ENCODE measurements at places on chromosomes 3 and 15.
A peak's percentile ranks its signal among the peaks of the same experiment; 100 is the strongest.

DNA sequence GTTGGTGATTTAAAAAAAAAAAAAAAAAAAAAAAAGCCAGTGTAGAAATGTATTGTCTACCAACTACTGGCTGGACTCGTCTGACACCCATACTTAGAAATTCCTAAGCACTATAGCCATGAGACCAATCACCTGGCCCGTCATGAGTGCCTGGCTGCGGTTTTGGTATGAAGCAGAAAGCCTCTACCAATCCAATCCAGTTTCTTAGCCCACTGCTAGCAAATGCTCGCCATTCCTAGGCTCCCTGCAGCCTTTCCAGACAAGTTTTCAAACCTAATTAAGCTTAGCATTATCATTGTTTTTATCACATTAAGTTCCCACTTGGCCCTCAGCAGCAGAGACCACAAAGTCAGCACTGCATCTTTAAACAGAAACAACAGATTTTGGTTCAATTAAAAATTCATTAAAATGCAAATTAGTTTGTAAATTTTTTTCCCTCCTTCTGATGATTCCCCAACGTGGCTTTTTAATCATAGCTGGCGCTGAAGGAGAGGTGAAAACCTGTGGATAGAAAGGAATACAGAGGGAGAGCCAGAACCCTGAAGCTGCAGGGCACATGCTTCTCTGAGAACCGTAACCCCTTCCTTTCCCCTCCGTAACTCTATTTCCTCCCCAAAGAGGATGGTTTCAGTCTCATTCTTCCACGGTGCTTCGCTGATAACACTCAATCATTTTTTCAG lies 32.2 kb upstream of the ST8SIA2 start:
- DNase-seq: no peak

DNA sequence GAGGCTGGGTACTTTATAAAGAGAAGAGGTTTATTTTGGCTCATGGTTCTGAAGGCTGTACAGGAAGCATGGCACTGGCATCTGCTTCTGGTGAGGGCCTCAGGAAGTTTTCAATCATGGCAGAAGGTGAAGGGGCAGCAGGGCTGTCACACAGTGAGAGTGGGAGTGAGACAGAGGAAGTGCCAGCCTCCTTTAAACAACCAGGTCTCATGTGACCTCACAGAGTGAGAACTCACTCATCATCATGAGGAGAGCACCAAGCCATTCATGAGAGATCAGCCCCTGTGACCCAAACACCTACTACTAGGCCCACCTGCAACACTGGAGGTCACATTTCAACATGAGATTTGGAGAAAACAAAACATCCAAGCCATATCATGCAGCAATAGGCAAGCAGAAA lies 9.3 kb upstream of the RFTN1 start:
- no peak for DNase-seq

- DNase-seq: no peak
Observed at GRCh38 chr15:73872346-73872745, 1.0 kb upstream of the TBC1D21 start.

GRCh38 chr15:64600794-64601193 lies 140.4 kb downstream of the ZNF609 start:
- no peak for DNase-seq

- DNase-seq: no peak
Observed at GRCh38 chr3:25940935-25941334, 151.0 kb downstream of the OXSM start.

DNA sequence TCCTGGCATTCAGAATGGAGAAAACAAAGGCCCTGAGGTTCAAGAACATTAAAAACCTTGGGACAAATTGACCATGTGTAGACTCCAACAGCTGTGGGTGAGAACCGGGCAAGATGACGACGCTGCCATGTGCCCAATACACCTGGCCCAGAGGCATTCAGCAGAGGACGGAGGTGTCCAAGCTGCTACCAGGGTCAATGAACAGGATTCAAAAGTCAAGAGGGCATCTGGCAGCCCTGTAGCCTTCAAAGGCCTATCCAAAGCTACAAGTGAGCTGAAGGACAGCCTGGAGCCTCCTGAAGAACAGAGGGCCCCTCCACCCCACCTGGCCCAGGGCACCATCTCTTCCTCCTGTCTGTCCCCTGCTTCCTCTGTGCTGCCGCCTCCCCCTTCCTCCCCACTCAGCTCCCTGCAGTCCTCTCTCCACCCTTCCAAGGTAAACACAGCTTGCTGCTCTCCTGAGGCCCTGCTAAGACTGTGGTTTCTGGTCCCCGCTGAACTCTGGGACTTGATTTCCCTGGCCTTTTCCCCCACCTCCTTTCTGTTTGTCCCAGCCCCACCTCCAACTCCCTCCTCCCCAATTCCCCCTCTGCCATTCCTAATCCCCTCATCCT lies 57.5 kb downstream of the HMCES start:
- no peak for DNase-seq

- DNase-seq: no peak
Observed at GRCh38 chr15:100328796-100329195, 13.0 kb downstream of the ADAMTS17 start.

GRCh38 chr3:100087198-100087597 lies 27.1 kb downstream of the FILIP1L start:
- peak; percentile 36 for DNase-seq

DNA sequence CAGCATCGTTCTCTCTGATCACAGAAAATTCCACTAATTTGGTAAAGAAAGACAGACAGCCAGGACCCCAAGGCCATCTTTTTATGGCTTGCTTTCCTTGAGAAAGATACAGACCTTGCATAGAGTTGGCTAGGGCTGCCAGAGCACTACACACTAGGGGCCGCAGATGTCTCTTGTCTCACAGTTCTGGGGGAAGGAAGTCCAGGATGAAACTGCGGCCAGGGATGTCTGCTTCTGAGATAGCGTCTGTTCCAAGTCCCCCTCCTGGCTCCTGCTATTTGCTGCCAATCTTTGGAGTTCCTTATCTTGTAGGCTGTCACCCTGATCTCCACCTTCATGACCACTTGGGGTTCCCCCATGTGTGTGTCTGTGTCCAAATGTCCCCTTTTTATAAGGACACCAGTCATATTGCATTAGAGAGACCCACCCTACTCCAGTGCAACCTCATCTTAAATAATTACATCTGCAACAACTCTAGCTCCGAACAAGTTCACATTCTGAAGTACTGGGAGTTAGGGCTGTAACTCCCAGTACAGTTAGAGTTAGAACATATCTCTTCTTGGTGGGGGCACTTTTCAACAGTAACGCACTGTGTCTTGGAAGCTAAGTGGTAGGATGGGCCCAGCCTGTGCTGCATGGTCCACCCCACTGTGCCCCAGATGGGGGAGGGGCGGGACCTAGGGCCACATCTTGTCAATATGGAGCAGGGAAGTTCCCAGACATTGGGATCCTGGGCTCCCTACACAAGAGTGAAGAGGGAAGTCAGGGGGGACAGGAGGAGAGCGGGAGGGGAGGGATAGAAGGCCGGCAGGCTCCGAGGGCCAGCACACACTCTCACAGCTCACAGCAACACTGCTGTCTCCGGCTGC lies 42.2 kb downstream of the KLF15 start:
- DNase-seq: no peak

GRCh38 chr15:95556225-95556624 lies 774.3 kb upstream of the NR2F2 start:
- DNase-seq: peak; percentile 8

DNA sequence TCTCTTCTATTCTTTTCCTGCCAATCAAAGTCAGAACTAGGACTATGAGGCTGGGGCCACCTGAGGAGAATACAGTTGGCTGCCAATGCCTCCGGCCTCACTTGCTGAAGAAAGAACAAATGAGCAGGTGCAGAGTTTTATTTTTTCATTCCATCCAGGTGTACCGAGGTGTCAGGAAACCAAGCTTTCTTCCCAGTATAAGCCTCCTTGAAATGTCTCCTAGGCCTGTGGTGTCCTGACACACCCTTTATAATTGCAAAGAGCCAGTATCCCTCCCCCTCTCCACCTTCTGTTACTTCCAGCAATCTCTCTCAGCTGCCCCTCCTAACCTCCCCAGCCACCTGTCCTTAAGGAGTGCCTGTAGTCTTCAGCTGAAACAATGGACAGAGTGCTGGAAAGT lies 127.9 kb downstream of the SLC9A9 start:
- DNase-seq: no peak
